ENCODE measurements at places on chromosomes 3 and 15.

- DNase-seq = no peak
Observed at GRCh38 chr3:49609314-49609713, 55.0 kb downstream of the BSN start.

DNA sequence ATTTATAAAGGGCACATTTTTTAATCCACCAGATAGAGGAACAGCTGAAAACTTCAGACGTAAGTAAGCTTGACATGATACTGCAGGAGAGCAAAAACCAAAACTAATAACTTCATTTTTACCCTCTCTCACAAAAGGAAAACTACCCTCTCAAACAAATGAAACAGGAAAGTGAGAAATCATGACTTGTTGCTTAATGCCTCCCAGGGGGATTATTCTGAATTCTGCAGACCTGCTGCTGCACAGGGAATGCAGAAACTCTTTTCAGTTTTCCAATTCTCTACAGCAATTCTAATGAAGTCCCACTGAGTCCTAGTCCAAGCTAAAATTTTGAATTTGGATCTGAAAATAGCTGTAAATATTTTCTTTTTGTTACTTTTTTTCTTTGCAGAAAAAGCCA, 637.1 kb upstream of the CCDC54 start:
- DNase-seq = no peak

- DNase-seq = no peak
Observed at GRCh38 chr3:34174740-34175139, 376.3 kb downstream of the PDCD6IP start.

DNA sequence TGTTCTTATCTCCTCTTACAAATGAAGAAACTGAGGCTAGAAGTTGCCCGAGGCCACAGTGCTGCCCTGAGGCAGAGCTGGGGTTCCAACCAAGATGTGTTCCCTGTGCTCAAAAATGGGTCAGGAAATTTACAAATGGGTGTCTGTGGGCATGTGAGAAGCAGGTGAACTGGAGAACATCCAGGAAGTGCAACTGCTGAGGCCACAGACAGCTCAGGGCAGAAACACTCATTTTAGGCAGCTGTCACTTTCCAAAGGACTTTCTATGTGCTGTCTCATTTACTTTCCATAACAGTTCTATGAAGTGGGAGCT, 47.2 kb upstream of the ATP2B2 start:
- no peak for DNase-seq

DNA sequence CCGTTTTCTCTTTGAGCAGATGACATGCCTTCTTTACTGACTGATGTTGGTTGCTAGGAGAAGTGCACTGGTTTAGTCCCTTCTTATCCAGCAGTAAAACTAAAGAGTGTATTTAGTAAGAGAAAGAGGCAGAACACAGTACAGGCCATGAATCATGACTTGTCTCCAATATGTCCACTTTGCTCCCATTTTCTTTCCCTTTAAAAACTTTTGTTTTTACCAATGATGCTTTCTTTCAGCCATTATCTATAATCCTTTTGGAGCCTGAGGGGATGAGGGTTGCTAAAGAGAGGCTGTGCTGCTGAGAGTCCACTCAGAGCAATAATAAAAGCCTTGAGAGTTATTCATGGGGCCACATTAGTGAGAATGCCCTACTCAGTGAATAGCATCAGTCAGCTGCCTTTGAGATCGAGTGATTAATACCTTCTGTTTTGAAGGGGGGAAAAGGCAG, 12.2 kb downstream of the ROBO2 start:
- DNase-seq = no peak

DNA sequence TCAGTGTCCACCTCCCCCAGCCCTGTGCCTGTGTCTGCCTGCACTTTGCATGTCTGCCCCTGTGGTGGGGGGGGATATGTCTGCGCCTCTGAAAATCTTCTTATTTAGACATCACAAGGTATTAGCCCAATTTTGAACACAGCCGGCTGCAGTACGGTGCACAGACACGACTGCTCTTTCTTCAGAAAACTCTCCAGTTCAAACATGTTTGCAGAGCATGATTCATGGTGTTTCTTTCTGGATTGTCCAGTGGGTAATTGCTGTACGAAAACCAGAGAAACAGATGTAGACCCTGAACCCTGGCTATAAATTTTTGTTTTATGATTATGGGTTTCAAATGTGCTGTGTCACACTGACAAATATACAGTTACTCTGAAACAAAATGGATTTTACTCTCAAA, 3.4 kb upstream of the RARB start:
- DNase-seq = no peak

- no peak for DNase-seq
Observed at GRCh38 chr15:60773901-60774300, 295.0 kb upstream of the ICE2 start.
